ENCODE measurements at places on chromosomes 3 and 15.

DNA sequence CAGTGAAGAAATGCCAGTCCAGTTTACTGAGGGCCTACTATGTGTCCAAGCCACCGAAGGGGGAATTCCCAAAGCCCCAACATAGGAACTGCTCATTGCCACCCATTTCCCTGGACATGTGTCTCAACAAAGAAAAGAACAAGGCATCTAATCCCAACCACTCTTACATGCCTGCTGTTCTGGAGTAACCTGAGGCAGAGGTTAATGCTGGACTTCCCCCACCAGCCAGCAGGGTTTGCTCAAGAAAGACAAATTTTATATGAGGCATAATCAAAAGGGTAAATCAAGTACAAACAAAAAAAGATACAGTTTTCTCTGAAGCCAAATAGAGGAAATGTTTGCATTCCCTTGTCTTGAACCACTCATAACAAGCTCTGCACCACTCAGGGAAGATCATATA lies 4.1 kb downstream of the ADCY5 start:
- no peak for DNase-seq

DNA sequence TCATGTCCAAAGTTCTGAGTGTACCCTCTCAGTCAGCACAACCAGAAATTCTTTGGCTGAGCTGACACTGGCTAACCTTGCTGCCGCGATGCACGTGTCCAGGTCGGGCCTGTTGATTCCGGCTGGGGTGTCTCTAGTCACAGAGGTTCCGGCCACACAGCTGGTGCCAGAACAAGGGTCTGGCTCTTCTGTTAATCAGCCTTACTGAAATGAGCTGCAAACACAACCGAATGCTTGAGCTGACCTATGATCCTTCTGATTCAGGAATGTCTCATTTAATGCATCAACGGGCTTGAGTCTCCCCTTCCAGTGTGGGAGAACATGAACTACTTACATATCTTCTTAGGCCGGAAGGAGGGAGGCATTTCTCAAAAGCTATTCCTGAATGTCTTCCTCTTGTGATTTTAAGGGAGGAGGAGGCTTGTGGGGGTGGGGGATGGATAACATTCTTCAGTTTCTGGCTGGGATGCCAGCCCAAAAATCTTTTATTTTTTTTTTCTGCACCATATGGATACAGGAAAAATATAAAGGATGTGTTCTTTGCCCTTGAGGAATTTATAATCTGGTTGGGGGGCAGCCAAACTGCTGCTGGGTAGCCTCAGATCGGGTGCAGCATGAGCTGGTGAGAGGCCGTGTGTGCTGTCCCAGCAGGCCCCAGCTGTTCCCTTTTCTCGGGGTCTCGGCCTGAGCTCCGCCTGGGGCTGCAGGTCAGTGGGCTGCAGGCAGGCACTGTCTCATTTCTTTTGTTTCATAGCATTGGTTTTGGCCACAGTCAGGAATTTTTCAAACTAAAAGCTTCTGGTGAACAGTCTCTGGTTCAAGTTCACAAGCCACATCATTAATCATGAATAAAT lies 319.1 kb upstream of the TBL1XR1 start:
- peak; percentile 86 for DNase-seq

DNA sequence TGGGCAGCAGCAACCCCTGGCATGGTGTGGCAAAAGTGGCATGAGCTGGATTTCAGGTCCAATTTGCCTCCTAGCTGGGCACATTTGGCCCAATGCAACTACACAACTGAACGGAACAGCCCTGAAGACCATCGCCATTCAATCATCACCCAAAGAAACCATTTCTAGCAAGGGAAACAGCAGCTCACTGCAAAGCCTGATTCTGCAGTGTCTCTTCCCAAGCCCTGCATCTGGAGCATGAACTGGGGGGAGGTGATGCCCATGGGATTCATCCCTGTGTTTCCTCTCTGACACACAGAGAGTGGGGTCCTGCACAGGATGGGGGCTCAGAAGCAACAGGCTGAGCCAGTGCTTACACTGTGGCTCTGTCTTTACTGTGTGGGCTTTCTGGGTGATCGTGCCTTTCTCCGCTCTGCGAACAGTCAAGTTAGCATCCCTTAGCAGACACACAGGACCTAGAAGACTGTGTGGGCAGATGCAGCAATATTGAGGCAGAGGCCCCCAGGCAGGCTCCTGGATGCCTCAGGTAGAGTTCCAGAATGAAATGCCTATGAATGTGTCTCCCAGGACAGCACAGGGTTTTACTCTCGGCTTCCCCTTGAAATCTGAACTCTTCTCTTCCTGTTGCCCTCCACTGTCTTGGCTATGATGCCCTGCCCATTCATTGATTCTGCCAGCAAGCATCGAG lies 91.1 kb upstream of the ALDH1A3 start:
- no peak for DNase-seq

GRCh38 chr3:120284747-120285507 lies at the start of gene GPR156:
Gene GPR156 (minus strand): TSS chr3:120285222. CDS start chr3:120244098, 41,124 bp downstream.
- DNase-seq, result no peak

GRCh38 chr3:27391796-27392195 lies 22.6 kb upstream of the NEK10 start:
- no peak for DNase-seq

DNA sequence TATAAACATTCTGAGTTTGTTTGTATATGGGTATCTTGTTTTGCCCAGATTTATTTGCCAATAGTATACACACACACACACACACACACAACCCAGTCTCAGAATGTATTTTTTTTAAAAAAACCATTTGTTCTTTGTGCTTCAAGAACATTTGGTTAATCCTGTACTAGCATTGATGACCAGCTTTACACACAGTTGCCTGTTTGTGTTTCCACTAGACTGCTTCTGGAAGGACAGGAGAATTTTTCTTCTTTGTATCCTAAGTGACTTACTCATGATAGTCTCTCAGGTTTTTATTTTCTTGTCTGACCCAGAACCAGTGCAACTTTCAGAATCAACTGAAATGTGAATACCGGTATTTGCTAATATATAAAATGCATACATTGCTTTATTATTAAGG lies 40.5 kb downstream of the U2SURP start:
- no peak for DNase-seq

- no peak for DNase-seq
Measured at GRCh38 chr3:115562636-115563267, 60.6 kb upstream of the GAP43 start.

- no peak for DNase-seq
Measured at GRCh38 chr3:71579935-71580406, 3.6 kb downstream of the FOXP1 start.

GRCh38 chr15:74977599-74977998 lies 17.8 kb upstream of the SCAMP5 start:
- no peak for DNase-seq

- no peak for DNase-seq
Measured at GRCh38 chr15:64070965-64071851, 22.4 kb downstream of the CIAO2A start.

DNA sequence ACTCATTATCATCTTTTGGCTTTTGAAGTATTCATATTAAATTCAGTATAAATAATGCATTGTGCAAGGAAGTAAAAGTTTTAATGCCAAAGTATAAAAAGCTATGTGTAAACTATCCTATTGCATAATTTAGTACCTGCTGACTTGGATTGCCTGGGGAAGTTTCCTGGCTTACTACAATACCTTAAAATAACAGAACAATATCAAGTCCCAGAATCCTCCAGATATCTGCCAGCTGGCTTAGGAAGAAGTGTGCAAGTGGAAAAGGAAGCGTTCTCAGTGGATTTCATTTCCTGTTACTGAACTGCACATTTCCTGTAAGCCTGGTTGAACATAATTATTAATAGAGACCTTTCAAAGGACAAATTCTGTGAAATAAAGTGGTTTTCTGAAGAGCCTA lies 236.7 kb downstream of the ADAMTSL3 start:
- DNase-seq, result no peak
